ENCODE measurements at places on chromosomes 11 and 22.

DNA sequence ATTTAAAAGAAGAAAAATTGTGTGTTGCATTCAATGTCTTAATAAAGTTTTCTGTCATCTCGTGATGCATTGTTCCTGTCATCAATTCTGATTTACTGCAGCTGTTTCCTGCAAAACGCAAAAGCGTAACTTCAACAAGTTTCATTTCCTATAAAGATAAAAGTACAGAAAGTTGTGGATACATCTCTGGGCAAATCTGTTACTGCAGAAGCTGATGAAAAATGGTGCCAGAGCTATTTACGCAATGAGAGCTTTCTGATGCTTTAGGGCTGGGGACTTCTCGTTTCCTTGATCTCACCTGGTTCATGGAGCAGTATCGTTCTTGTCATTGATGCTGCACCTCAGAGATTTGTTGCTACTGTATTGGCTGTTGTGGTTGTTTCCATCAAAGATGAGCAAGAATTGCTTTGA is 15.5 kb upstream of the MS4A12 start:
- no peak for DNase-seq

- no peak for DNase-seq
Measured at GRCh38 chr11:17529844-17530185, 14.4 kb downstream of the USH1C start.

GRCh38 chr11:17600316-17601255 is 53.5 kb downstream of the OTOG start:
- no peak for DNase-seq

DNA sequence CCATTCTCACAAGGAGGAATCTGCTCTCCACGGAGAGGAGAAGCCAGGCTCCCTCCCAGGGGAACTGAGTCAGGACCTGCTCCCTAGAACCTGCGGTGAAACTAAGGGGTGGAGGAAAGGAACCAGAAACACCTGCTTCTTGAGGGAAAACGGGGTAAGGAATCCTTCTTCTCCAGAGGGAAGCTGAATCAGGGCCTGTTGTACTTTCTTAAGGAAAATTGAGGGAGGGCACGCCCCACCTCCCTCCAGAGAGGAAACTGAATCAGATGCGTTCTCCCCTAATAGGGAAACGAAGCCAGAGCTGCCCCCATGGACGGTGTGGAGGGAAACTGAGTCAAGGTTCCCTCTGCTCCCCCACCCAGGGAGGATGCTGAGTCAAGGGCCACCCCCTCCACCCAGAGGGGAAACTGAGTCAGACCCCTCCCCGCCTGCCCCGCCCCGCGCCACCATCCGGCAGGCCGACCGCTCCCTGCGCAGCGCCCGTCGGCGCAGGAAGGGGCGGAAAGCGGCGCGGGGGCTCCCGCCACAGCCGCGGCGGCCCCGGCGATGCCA is 393 bp downstream of the RELA start:
- no peak for DNase-seq

GRCh38 chr22:25569361-25569760 is 4.9 kb downstream of the GRK3 start:
- no peak for DNase-seq

DNA sequence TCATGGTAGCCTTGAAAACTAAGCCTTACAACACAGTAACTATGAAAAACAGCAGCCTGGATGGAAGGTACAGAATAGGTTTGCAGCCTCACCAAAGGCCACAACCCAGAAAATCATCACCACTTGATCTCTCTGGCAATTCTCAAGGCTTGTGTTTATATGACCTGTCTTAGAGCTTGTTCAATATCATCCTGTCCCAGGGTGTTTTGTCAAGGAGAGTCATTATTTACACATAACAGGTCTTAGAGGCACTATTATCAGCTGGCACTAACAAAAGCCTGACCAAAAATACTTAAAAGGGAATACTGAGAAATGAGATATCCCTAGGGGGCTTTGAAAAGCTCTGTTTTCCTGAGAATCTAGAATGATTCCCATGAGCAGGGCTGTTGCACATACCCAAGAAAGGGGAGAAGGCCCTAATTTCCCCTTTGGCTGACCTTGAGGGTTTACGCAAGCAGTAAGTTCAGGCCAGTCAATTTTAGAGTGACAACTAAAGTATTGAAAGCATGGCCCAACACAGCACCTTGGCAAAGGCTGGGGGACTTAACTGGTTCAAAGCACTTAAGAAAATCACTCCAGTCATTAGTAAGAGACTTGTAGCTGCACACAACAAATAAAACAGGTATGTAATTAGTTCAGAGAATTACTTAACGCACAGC is 7.9 kb downstream of the SC5D start:
- no peak for DNase-seq

- peak; percentile 23 for DNase-seq
Measured at GRCh38 chr11:9269492-9270013, 4.4 kb upstream of the DENND5A start.

DNA sequence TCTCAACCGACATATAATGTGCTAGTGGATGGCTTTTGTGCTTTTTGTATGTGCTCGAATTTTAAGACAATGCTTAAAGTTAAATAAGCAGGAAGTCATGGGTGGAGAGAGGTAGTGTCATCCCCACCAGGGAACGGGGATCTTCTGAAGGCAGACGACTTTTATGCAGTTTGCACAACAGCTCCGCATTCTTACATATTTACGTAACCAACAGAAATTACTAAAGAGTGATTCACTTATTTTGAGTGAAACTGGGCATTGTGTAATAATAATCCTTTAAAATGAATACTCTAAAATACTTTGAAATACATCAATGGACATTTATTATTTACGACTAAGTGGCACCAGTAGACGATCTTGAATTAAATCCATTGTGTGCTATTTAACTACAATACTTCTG is 305.1 kb downstream of the CNTN5 start:
- DNase-seq: peak; percentile 81

DNA sequence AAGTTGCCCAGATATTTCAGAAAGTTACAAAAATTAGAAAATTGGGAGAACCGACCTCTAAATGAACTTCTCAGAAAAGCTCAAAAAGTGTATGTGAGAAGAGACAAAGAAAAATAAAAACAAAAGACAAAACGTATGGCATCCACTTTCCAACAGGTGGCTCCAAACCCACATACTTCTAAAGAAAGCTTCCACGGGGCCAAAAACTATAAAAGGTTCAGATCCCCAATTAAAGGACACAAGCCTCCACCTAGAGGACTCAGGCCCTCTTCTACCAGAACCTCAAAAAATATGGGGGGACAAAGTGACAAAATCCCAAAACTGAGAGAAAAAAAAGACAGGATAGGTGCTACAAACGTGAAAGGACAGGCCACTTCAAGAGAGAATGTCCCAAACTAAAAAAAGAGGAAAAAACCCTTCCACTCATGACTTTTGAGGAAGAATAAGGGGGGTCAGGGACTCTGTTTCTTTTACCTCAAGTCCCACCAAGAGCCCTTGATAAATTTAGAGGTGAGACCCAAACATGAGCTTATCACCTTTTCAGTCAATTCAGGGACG is 8.8 kb downstream of the SCGB2A1 start:
- DNase-seq: peak; percentile 10

GRCh38 chr11:93540337-93540736 is 2.9 kb downstream of the SMCO4 start:
- DNase-seq: no peak

DNA sequence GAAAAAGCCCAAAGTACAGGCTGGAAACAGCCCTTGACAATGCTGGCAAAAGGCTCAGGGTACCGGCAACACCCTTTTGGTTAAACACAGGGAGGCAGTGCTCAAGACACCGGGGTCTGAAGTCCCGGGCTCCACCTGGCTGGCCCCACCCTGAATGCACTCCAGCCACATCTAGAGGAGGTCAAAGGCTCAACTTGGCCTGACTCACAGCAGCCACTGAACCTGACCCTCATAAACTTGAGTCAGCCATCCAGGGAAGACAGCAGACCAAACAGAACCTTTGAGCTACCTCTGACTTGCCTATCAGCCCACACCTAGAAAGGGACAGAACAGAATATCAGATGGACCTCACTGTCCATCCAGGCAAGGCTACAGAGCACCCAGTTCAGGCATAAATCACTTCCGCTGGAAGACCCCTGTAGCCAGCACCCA is 3.8 kb downstream of the CFL1 start:
- peak; percentile 11 for DNase-seq

GRCh38 chr11:104876861-104877431 is 21.3 kb downstream of the CASP12 start:
- DNase-seq: no peak

DNA sequence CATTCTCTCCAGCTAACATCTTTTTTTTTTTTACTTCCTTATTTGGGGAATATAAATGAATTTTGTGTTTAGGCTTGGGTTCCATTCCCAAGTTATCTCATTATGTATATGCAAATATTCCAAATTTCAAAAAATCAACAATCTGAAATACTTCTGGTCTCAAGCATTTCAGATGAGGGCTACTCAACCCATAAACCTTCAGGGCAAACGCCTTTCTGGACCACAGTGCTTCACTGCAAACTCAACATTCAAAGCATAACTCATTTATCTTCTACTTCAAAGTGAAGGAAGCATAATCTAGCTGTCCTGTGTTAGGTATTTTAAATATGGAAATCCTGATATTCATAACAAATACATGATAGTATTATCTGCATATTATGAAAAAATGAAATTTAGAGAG is 161.7 kb upstream of the PGR start:
- DNase-seq: no peak

- no peak for DNase-seq
Measured at GRCh38 chr11:115550291-115551059, 46.3 kb upstream of the CADM1 start.

DNA sequence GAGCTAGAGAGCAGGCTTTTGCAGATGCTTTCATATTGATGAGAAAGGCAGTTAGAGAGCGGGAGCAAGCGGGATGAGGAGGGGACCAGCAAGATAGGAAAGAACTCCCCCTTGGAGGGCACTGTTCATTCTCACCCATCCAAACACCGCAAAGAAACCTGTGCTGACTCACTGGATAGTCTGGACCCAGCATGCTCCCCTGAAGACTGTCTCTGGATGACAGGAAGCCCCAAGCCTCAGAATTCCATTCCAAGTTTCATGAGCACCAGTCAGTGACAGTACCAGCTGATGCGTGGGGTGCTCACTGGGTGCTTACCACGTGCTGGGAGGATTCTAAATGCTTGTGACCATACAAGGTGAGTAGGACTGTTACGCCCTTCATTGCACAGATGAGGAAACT is 34.2 kb downstream of the MICAL3 start:
- DNase-seq: peak; percentile 46

DNA sequence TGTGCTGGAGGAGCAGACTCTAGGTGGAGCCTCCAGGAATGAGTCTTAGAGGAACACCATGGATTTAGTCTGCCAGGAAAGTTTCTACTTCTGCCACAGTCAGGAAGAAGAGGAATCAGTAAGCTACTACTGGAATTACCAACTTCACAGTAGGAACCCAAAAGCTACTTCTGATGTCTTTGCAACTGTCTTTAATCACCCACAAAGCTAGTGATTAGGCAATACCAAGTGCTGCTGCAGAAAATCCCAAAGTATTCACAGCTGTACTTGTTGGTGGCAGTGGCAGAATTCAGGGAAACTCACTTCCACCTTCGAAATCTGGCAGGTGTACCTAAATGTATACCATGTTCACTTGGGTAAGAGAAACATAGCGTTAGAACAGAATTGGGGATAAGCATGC is 264.5 kb upstream of the SORL1-AS1 start:
- no peak for DNase-seq

DNA sequence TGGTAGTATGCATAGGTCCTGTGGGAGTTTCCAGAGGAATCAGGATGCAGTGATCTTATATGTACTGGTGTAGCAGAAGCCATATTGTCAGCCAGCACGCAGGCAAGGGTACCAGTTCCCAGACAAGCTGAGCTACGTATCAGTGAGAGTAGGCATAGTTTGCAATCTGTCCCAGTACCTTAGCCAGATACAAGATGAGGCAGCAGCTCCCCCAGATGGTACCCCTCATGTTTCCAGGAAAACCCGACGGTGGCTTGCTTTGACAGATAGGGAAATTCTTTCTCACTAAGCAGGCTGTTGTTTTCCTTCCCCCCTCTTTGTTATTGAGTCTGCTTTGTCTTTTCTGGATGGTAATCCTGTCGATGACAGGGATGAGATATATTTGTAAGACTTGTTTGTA is 109.7 kb upstream of the RRM1 start:
- no peak for DNase-seq

DNA sequence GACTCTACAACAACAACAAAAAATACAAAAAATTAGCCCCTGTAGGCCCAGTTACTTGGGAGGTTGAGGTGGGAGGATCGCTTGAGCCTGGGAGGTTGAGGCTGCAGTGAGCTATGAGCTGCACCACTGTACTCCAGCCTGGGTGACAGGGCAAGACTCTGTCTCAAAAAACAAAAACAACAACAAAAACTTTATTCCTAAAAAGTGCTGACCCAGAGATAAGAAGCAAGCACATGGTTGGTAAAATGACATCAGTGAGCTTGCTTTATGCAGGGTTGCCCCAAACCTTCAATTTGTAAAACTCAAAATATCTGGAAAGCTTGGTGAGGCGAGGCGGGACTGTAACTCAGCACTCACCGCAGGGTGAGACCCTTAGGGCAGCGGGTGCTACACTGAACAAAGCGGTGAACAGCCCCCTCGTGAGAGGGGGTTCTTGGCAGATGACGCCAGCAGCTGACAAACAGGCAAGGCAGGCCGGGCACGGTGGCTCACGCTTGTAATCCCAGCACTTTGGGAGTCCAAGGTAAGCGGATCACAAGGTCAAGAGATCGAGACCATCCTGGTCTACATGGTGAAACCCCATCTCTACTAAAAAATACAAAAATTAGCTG is 3.5 kb upstream of the TCIRG1 start:
- DNase-seq: no peak

DNA sequence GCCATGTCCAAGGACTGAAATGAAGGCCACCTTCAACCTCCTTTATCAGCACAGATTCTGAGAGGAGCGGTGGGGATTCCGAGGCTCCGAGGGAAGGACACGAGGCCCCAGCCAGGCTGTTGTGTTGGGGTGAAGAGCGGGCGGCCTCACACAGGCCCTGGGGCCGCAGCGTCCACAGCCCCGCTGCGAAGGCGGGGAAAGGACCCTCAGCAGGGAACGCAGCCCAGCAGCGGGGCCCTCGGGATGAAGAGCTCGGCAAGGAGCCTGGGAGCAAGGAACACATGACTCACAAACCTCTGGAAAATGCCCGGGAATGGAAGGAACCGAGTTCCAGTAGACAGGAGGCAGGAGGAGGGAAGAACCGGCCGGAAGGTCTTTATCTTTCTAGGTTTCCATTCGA is 227.2 kb downstream of the BRD1 start:
- no peak for DNase-seq

GRCh38 chr11:8697054-8697453 is 14.5 kb downstream of the RPL27A start:
- DNase-seq: no peak

DNA sequence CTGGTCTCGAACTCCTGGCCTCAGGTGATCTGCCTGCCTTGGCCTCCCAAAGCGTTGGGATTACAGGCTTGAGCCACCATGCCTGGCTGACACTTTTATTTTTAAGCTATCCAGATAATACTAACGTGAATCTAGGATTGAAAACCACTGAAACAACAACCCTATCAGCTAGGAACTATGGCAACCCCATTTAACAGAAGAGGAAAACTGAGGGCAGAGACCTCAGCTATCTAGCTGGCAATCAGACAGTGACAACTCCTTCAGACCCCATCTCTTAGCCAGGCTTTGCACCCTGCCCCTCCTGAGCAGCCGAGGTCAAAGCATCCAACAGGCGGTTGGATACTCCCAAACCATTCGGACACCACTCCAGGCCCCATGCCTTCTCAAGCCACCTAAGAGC is 14.1 kb downstream of the ABTB2 start:
- no peak for DNase-seq

Measured in EL (cell line).